ENCODE measurements at places on chromosomes 4 and X.

DNA sequence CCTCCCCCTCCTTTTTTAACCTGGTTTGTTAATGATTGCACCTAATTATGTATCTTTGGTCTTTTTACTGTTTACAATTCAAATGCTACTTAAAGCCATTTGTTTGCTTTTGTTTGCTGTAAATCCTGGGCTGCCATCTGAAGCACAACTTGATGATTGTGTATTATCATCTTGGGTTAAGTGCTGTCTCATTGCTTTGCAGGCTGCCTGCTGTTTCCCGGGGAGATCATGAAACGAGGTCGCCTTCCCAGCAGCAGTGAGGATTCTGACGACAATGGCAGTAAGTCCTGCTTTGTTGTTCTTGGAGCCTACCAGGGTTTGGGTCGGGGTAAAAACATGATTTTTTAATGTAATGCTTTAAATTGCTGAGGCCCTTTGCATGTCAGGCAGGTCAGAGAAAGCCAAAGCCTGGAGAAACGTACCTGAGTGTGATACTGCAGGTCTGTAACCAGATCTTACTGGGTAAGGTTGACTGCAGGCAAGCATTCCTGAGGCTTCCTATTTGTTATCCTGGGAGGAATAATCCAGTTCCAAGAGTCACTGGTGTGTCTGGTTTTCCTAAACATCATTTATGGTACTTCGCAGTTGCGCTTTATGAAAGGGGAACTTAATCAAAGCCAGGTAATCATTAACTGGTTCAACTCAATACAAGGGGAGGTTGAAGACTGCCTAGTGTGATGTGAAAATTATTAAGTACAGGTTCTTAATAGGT lies 22.2 kb downstream of the JADE1 start:
- no peak for DNase-seq

- no peak for DNase-seq
Measured at GRCh38 chr4:168433571-168433970, 46.7 kb downstream of the DDX60L start.

DNA sequence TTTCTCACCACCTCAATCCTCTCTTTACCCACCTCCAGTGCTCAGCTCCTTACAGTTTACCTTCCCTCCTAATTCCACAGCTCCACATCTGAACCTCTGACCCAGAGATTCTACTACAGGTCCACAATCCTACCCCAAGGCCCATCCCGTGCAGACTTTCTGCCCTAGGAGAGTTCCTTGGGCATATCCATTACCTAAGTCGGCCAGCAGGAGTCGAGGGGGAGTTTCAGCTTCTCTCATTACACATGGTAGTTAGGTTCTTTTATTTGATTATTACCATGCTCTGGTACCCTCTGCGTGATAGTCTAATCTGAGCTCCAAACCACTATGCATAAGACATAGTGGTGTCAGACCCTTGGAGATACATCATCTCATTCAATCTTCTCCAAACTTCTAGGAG lies 117.9 kb downstream of the SH3RF1 start:
- DNase-seq, result no peak

DNA sequence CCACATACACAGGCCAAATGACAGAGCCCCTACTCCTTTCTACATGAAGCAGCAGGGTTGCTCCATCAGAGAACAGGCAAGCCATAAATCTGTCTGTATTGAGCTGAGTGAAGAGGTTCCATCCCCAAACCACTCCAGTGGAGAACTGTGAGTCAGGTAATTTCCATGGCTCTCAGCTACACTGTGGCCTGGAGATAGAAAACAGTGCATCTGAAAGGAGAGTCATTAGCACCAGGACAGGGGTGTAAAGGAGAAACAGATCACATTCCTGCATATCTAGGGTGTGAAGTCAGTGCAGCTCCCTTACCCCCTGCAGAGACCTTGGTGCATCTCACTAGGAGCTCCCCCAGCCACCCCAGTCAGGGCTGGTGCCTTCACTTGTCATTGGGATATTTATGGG lies 314.7 kb downstream of the CHIC1 start:
- no peak for DNase-seq

- no peak for DNase-seq
Measured at GRCh38 chr4:54439831-54440243, 210.7 kb downstream of the PDGFRA start.

DNA sequence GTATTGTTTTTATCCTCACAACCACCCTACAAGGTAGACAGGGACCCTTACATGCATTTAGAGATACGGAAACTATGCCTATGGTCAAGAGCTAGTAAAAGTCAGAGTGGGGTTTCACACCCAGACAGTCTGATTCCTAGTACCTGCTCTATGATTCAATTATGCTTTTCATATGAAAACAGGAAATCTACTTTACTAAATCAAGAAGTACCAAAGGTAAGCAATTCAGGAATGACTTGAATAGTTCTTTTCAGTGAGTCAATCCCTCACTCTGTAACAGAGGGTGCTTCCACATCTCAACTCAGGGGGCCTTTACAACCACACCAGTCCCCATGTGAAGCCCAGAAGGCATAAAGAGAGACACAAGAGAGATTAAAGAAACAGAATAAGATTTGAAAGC lies 191.4 kb downstream of the PPP3CA start:
- no peak for DNase-seq

GRCh38 chr4:98662055-98662453 lies 3.6 kb upstream of the TSPAN5 start:
- no peak for DNase-seq

DNA sequence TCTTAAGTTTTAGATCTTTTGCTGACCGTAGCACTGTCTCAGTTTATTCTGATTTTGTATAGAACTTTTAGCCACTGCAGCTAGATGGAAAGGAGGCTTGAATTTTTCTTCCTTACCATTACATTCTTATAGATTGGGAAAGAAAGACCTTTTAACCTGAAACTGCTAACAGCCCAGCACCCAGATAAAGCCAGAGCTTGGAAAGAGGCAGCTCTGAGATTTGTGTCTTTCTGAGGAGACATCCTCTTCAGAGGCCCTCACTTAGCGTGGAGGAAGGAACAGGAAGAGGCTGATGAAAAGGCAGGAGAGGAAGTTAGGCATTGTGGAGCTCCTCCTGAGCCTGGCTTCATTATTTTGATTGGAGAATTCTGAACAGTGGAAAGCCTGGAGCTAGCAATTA lies 35.1 kb downstream of the ATG4A start:
- DNase-seq, result no peak

GRCh38 chr4:185697488-185697887 lies 114.5 kb downstream of the SORBS2 start:
- DNase-seq, result no peak

DNA sequence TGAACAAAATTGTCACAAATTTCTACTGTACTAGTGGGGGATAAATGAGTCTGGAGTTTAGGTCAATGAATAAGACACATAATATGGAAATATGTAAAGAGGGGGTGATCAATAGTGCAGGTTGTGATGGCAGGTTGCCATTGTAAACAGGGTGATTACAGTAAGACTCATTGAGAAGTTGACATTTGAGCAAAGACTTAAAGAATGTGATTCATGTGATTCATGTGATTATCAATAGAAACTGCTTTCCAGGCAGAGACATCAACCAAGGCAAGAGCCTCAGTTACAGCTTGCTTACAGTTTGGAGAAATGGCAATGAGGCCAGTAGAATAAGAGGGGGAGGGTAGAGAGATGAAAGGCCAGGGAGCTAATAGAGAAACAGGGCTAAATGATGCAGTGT lies 45.8 kb upstream of the GIMD1 start:
- DNase-seq, result no peak

DNA sequence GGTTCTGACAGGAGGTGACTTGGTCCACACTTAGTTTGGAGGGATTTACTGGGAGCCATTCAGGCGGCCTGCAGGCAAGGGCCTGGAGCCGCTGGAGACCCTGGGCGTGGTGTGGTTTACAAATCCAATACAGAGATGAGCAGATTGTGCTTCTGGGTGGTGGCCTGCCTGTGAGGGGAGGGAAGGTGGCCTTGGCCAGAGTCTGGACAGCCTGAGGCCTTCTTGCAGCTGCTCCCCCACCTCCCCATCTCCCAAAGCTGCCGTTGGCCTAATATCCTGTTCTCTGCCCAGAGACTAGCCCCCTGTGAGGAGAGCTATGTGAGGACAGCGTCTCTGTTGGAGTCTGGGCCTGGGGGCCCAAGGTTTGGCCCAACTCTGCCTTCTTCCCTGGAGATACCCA lies 163.9 kb upstream of the MAMLD1 start:
- DNase-seq, result no peak

DNA sequence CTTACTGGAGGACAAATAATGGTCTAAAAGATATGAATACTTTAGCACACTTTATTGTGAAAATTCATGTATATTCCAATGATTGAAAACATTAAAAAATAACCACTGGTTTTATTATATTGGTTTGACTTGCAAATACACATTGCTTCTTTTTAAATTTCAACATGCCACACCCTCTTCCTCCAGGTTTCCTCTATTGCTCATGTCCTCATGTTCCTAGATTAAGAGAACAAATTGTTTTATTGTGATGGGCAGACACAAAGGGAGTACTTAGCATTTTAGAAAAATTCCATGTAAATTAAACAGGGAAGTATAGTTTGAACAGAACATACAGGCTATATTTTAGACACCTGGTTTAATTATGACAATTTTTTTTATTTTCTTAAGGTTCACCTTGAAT lies 230.6 kb upstream of the GPRIN3 start:
- no peak for DNase-seq

DNA sequence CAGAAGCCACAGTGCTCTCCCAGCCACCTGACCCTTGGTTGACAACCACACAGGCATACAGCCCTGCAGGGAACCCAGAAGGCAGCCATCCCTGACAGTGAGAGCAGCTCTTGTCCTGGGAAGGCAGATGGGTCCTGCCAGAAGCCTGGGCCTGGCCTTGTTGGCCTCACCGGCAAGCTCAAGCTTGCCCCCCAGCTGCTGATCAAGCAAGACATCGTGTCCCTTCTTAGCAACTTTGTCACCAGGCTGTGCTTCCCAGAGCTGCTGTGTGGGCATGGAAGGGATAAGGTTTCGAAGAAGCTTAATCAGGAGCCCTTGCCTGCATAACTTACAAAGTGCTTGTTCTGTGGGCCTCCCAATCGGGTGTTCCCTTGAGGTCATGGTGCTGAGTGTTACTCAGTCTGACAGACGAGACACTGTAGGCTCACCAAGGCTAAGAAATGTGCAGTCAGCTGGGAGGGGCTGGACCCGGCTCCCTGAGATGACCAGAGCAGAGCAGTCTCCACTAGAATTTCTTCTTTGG lies 6.8 kb upstream of the ABLIM2 start:
- DNase-seq, result no peak

DNA sequence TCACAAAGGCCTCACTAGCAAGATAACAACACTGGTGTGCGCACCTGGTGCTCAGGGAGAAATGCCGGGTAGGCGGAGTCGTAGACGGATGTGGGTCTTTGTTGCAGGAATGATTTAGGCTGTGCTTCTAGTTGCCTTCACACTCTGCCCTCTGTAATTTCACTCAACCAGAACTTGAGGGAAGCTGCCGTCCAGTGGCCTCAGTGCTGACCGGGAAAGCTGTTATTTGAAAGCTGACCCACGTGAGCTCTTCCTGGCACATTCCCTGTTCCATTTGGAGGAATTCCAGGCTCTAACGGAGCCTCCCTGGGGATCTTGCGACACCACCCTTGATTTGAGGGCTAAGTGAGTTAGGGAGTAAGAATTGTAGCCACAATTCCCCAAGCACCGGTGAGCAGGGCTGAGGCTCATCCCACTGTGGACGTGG lies 15.9 kb downstream of the SH3TC1 start:
- peak; percentile 47 for DNase-seq
